ENCODE measurements at places on chromosomes 12 and 14. TPM values are rescaled to one million over a fixed set of nuclear protein-coding genes. Genes with fewer than 3 reads are reported as not detected.

- no peaks in the 10 kb centered on the region for H3K4me1 ChIP-seq
- no peak for DNase-seq
- no peaks in the 10 kb centered on the region for H3K27me3 ChIP-seq
- H3K4me3 ChIP-seq, result no peak overlapping the region
Observed at GRCh38 chr12:40344312-40344711, 119.5 kb downstream of the LRRK2 start.

GPRC5D gene
- total RNA-seq, result not detected

KCNJ8 gene
- total RNA-seq, result 7.4 TPM

ANO4 gene
- total RNA-seq, result 11.3 TPM

GRCh38 chr12:110007881-110008280 lies 8.7 kb downstream of the ANKRD13A start:
- DNase-seq, result no peak
- peaks cover 10% of the 10 kb centered on the region for H3K4me1 ChIP-seq
- H3K4me3 ChIP-seq, result no peak overlapping the region
- peaks cover 13% of the 10 kb centered on the region for H3K36me3 ChIP-seq

DNA sequence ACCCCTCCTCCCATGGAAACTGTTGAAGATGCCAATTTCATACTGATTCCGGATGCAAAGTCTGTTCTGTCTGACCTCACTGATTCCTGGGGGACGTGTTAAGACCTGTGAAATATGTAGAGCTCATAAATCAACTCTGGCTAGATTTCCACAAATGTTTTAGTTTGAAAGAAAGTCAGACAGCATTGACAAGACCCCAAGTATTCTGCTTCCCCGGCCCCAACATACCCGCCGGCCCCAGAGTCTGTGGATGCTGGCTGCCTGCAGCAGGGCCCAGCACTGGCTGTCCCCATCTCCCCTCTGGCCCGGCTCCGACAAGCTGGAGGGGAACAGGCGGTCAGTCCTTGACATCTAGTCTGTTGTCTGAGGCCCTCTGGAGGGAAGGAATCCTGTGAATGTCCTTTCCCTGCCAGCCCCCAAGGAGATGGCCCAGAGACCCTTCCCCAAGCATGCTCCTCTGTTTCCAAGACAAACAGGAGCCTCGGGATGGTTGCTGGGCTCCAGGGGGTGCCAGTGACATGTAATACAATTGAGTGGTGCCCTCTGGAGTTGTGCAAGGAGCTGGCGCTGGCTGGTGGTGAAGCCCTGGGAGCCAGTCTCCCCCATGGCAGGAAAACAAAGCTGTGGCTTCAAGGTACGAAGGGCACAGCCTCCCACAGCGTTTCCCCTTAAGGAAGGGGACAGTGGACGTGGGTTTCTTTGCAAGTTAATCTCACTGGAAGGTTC lies 22.3 kb downstream of the FBLN5 start:
- peak; percentile 12 for DNase-seq
- peaks cover 2% of the 10 kb centered on the region for H3K36me3 ChIP-seq
- no peak overlapping the region for H3K27ac ChIP-seq
- no peak overlapping the region for H3K4me3 ChIP-seq
- no peaks in the 10 kb centered on the region for H3K27me3 ChIP-seq

ESPL1 gene
- 0.26 TPM for total RNA-seq

GPR65 gene
- total RNA-seq, result 0.17 TPM

DNA sequence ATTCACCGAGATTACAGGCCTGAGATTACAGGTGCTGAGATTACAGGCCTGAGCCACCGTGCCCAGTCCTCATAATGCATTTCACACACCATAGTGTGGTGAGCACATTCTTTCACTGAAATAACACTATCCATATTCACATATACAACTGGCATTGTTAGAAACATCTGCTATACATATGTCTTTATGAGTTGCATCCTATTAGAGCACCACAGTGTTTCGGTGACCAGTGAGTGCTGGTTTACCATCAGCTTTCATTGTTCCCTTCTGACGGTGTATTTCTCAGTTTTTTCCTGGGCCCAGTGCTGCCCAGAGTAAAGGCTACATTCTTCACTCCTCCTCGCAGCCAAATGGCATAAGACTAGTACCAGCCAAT lies 96.2 kb upstream of the FGD4 start:
- no peaks in the 10 kb centered on the region for H3K27me3 ChIP-seq
- no peak overlapping the region for H3K27ac ChIP-seq
- peaks cover 2% of the 10 kb centered on the region for H3K36me3 ChIP-seq
- no peaks in the 10 kb centered on the region for H3K4me1 ChIP-seq
- H3K4me3 ChIP-seq, result no peak overlapping the region

GRCh38 chr14:67457782-67458181 lies 30.7 kb downstream of the TMEM229B start:
- no peak for DNase-seq
- H3K27ac ChIP-seq, result no peak overlapping the region
- H3K36me3 ChIP-seq, result no peaks in the 10 kb centered on the region
- H3K27me3 ChIP-seq, result peaks cover 12% of the 10 kb centered on the region

DNA sequence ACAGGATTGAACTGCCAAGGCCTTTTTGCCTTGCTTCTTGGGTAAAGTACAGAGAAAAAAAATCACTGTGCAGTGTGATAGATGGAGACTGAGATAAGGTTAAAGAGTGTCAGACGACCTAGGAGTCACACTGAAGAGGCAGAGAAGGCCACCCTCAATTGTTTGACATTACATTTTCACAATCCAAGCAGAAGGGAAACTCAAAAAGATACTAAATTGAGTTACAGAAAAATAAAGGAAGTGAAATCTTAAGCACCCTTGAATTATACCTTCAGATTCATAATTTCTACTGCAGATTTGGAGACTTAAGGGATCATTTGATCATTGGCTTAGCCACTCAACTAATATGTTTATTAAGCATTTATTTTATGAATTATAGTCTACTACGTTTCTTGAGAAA lies 97.1 kb downstream of the MYF5 start:
- no peaks in the 10 kb centered on the region for H3K27me3 ChIP-seq
- no peak overlapping the region for H3K4me3 ChIP-seq
- H3K27ac ChIP-seq, result no peak overlapping the region
- no peaks in the 10 kb centered on the region for H3K36me3 ChIP-seq
- no peak for DNase-seq
- H3K4me1 ChIP-seq, result peaks cover 2% of the 10 kb centered on the region

CBLN3 gene
- total RNA-seq, result 5.3 TPM

GRCh38 chr12:128592220-128592744 lies 231.5 kb downstream of the SLC15A4 start:
- no peak overlapping the region for H3K27ac ChIP-seq
- no peaks in the 10 kb centered on the region for H3K4me1 ChIP-seq
- H3K4me3 ChIP-seq, result no peak overlapping the region
- H3K36me3 ChIP-seq, result no peaks in the 10 kb centered on the region
- no peak for DNase-seq
- H3K27me3 ChIP-seq, result no peaks in the 10 kb centered on the region

CLEC4A gene
- 0.33 TPM for total RNA-seq

- peak; percentile 64 for DNase-seq
- no peak overlapping the region for H3K4me3 ChIP-seq
- no peaks in the 10 kb centered on the region for H3K27me3 ChIP-seq
- H3K4me1 ChIP-seq, result peaks cover 3% of the 10 kb centered on the region
- H3K36me3 ChIP-seq, result no peaks in the 10 kb centered on the region
Observed at GRCh38 chr12:632102-632696, 31.0 kb downstream of the NINJ2 start.

DNA sequence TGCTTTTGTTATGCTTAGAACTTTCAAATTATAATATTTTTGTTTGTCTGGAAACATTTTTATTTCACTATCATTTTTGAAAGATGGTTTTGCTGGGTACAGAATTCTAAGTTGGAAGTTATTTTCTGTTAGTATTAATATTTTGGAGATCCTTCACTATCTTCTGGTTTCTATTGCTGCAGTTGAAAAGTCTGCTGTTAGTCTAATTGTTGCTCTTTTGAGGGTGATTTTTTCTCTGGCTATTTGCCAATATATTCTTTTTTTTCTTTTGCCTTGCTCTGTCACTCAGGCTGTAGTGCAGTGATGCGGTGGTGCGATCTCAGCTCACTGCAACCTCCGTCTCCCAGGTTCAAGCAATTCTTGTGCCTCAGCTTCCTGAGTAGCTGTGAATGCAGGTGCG lies 28.2 kb upstream of the ARID2 start:
- no peak overlapping the region for H3K27ac ChIP-seq
- no peaks in the 10 kb centered on the region for H3K27me3 ChIP-seq
- no peak overlapping the region for H3K4me3 ChIP-seq

DEGS2 gene
- total RNA-seq, result 0.26 TPM

CD4 gene
- 14.4 TPM for total RNA-seq

DNA sequence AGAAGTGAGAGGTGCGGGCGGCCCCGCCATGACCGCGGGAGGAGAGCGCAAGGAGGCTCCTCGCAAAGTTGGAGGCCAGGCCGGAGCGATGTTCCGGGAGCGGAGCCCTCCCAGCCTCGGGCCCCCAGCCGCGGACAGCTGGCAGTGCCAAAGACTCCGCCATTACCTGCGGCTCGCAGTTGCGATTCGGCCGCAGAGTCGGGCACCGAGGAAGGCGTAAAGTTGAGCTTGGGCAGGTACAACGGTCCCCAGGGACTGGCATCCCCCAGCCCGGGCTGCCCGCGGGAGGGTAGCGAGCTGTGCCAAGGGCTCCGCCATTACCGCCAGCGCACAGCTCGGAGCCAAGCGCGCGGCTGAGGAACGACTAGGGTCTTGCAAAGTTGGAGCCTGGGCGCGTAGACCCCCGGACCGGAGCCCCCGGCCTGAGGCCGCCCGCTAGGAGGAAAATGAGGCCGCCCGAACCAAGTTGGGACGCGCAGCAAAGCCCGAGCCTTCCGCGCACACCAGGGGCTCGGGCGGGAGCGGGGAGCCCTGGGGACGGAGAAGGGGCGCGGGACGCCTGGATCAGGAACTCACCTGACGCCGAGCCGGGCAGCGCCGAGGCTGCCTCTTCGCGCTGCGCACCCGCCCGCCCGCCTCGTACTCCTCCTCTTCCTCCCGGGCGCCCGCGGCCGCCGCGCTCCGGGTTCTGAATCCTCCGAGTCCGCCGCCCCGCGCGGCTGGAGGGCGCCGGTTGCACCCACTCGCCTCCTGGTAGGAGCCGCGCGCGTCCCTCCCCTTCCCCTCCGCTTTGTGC lies 677 bp downstream of the NOS1 start:
- H3K36me3 ChIP-seq, result no peaks in the 10 kb centered on the region
- H3K27me3 ChIP-seq, result peaks cover 3% of the 10 kb centered on the region
- no peak overlapping the region for H3K4me3 ChIP-seq

TAS2R8 gene
- total RNA-seq, result not detected

GCN1 gene
- 93.1 TPM for total RNA-seq

CPNE8 gene
- 10.5 TPM for total RNA-seq

- H3K36me3 ChIP-seq, result no peaks in the 10 kb centered on the region
- no peaks in the 10 kb centered on the region for H3K27me3 ChIP-seq
- H3K4me3 ChIP-seq, result no peak overlapping the region
- no peak for DNase-seq
- no peaks in the 10 kb centered on the region for H3K4me1 ChIP-seq
Observed at GRCh38 chr12:49491823-49492222, 47.0 kb upstream of the KCNH3 start.

ADGRD1 gene
- total RNA-seq, result 7.3 TPM

- DNase-seq, result no peak
- H3K36me3 ChIP-seq, result no peaks in the 10 kb centered on the region
Observed at GRCh38 chr12:70049596-70050360, 193.5 kb upstream of the CNOT2 start.

DNA sequence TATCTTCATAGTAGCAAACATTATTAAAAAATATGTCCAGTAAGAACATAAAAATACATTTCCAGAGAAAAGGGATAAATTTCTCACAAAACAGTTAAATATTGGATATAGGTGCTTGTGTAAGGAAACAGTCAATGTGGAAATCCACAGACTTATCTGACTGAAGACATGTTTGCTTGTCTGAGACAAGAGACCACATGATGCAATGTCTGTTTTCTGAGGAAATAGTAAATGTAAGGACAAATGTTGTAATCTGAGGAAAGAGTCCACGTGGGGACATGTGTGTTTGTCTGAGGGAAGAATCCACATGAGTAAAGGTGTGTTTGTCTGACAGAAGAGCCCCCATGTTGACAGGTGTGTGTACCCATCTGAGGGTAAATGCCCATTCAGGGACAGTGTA lies 1093.2 kb downstream of the TMEM121 start:
- no peaks in the 10 kb centered on the region for H3K27me3 ChIP-seq
- no peaks in the 10 kb centered on the region for H3K36me3 ChIP-seq
- DNase-seq, result no peak
- no peak overlapping the region for H3K27ac ChIP-seq
- no peak overlapping the region for H3K4me3 ChIP-seq
- no peaks in the 10 kb centered on the region for H3K4me1 ChIP-seq

PDZRN4 gene
- total RNA-seq, result not detected

HCAR2 gene
- not detected for total RNA-seq

DNA sequence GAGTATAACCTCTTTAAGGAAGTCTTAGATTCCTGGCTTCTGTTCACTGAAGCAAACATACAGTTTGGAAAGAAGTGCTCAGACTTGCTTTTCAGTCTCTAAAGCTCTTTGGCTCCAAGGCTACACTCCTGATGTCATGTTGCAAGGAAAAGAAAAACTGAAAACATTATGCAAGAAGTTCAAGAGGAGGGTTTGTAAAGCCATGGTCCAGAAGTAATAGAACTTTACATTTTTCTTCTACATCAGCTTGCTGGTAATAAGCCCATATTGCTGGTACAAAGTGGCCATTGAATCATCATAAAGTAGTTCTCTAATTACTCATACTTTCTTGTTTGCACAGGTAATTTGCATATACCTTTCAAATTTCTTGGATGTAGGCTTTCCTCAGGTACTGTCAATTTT lies 83.6 kb downstream of the BBS10 start:
- H3K27me3 ChIP-seq, result no peaks in the 10 kb centered on the region
- H3K27ac ChIP-seq, result no peak overlapping the region
- peaks cover 22% of the 10 kb centered on the region for H3K4me1 ChIP-seq
- peak; percentile 39 for DNase-seq
- H3K4me3 ChIP-seq, result no peak overlapping the region

RNF212B gene
- not detected for total RNA-seq

SRRM4 gene
- total RNA-seq, result not detected

- no peak overlapping the region for H3K27ac ChIP-seq
- H3K4me3 ChIP-seq, result no peak overlapping the region
- DNase-seq, result peak; percentile 77
- H3K27me3 ChIP-seq, result no peaks in the 10 kb centered on the region
- no peaks in the 10 kb centered on the region for H3K4me1 ChIP-seq
- no peaks in the 10 kb centered on the region for H3K36me3 ChIP-seq
Observed at GRCh38 chr14:100810861-100811461, 15.0 kb upstream of the MEG3 start.

- no peaks in the 10 kb centered on the region for H3K27me3 ChIP-seq
- peaks cover 51% of the 10 kb centered on the region for H3K4me1 ChIP-seq
- H3K4me3 ChIP-seq, result no peak overlapping the region
- peak overlapping the region; percentile 89 for H3K27ac ChIP-seq
Observed at GRCh38 chr12:109952160-109952858, 43.9 kb downstream of the GIT2 start.

Measured in fibroblast of lung (primary cell).